Bone marrow (tissue), 2 donors: ENCODE measurements at places on chromosomes 6 and 20.

DNA sequence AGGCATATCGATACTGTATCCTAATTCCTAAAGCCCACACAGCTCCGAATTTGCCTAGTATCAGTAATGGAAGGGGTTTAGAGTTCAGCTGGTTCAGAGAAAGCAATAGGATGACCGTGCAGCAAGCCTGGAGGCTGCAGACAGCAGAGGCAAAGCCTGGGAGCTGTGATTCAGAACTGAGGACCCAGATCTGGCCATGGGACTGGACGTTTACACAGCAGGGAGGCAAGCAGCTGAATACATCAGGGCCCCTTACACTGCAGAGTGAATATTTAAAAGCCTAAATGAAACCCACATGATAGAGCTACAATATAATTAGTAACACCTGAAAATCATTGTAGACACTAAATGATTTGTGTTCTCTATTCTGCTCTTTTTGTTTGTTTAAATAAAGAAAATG lies 38.0 kb downstream of the ELOVL2 start:
- no peak for DNase-seq

GRCh38 chr20:48019496-48019895 lies 234.2 kb upstream of the SULF2 start:
- DNase-seq: no peak

- no peak for DNase-seq
Measured at GRCh38 chr6:114354482-114354881, 11.7 kb upstream of the HS3ST5 start.

- no peak for DNase-seq
Measured at GRCh38 chr6:121760745-121761144, 325.3 kb downstream of the GJA1 start.

GRCh38 chr6:144725736-144726522 lies 440.8 kb downstream of the UTRN start:
- no peak for DNase-seq

DNA sequence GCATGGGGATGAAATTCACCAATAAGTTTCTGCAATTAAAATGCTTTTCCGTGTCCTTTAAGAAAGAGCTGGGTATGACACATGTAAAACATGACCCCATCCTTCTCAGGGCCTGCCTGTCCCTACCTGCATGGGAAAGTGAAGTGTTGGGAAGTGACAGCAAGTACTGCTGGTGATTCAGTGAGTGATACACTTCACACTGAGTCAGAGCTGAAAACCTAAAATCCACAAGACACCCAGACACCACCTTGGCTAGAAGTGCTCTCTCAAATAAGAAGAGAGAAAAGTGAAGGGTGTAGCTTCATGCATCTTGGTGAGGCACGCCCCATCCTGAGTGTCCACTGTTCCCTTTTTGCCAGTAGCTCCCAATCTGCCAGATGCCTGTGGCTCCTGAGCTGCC lies 3.3 kb downstream of the RAB22A start:
- DNase-seq: no peak

GRCh38 chr20:39602649-39603048 lies 640.5 kb downstream of the DHX35 start:
- DNase-seq: no peak

DNA sequence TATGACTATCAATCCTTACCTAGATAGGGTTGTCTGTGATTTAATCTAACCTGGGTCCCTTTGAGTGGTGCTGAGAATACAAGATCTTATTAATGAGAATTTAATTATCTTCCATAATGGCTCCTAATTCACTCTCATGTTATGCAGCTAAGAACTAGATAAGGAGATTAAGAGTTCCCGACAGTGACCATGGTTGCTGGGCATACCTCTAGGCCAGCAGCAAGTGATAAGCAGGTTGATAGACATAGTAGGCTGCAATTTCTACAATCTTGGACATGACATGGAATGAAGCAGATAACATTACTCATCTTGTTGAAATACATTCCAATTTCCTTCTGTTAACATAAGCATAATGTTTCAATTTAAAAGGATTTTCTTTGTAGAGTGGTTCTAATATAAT lies 27.1 kb downstream of the SPACA1 start:
- DNase-seq: no peak

DNA sequence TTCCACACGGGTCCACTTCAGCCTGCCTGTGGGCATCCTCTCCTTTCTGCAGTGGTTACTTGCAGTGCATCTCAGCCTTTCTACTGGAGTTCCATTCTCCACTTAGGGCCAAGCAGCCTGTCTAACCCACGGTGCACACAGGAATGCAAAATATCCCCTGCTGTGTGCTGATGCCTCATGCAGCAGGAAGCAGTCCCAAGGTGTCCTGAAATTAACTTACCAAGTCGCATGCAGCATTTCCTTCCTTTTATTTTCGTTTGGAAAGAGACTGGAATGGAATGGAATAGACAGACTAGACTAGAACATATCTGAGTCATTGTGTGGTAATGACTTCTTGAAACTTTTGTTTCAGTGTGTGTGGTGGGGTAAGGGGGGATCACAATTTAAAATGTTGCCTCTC lies 25.9 kb upstream of the FOXQ1 start:
- DNase-seq: no peak

- no peak for DNase-seq
Measured at GRCh38 chr20:34915131-34915530, 38.7 kb downstream of the ACSS2 start.

GRCh38 chr20:9508240-9508661 lies 6.1 kb upstream of the LAMP5 start:
- DNase-seq: no peak

- no peak for DNase-seq
Measured at GRCh38 chr6:57195457-57195856, 23.3 kb downstream of the BAG2 start.

- DNase-seq: no peak
Measured at GRCh38 chr6:1055015-1055921, 256.6 kb upstream of the FOXQ1 start.

- DNase-seq: no peak
Measured at GRCh38 chr20:24235296-24236175, 233.9 kb upstream of the SYNDIG1 start.

DNA sequence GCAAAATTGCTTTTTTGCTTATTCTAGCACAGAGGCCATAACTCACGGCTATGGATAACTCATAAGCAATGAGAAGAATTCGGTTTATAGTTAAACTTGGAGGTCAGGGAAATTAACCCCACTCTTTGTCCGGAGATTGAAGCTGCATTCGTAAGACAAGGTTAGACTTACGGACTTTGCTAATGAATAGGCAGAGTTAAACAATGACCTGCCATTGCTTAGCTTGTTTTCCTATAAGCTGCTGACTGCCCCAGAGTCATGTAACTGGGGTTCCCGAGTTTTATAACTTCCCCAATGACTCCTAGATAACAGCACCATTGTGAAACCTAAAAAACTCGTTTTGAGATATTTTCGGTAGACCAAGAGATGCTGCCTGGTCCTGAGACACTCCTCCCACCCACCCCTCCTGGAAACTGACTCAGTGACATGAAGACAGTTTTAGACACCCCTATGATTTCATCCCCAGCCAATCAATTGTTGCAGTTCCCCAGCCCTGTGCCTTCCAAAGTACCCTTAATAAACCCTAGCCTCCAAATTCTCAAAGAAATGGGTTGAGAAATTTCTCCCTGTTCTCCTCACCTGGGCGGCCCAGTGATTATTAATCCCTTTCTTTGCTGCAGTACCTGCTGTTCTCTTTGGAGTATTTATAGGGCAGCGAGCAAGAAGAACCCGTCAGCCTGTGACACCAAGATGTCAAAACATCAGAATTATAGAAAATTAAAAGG lies 33.1 kb upstream of the MCUR1 start:
- DNase-seq: no peak

DNA sequence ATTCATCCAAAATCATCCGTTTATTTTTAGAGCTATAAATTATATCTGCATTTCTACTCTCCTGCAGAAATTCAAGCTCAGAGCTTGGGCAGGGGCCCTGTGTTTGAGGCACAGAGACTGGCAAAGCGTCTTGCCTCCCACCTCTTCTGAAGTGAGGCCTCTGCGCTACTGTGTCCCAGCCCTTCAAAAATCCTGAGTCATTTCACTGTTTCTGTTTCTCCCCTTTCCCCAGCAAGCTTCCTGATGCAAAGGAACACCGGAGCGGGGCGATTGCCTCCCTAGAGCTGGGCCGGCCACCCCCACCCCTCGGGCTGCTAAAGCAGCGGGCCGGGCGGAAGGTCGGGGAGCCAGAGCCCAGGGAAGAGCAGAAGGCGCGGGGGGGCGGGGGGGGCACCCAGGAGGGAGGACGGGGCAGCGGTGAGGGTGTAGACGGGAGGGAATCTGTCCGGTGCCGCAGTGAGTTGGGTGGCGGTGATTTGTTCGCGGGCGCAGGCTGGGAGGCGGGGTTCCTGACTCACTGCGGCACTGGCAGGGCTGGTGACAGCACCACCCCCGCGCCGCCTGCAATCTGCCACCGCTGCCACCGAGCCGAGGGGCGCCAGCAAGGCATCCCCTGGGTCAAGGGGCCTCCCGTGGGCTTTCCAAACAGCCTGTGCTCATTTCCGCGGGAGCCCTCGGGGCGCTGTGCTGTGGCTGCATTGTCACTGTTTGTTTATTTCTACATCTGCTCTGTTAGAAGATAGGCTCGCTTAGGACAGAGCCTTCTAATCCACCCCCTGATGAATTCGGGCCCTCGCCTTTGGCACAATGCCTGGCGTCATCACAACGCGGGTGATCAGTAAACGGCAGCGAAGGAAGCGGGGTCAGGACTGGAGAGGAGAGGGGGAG lies 46.5 kb upstream of the SNAP25 start:
- peak; percentile 5 for DNase-seq

DNA sequence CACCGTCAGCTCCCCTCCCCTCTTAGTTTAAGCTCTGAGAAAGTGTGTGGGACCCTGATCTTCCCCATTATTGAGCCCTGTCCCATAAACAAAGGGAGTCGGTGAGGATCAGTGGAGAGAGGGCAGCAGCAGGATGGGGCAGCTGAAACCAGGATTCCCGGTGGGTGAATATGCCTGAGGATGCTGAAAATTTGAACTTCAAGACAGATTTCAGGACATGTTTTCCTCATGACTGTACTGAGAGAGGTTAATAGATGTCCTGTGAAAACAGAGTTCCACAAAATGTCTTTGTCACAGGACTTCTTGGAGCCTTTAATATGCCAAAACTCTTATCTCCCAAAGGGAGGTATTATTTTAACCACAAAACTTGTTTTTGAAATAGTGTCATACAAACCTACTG lies 53.5 kb upstream of the SLC22A16 start:
- DNase-seq: no peak

DNA sequence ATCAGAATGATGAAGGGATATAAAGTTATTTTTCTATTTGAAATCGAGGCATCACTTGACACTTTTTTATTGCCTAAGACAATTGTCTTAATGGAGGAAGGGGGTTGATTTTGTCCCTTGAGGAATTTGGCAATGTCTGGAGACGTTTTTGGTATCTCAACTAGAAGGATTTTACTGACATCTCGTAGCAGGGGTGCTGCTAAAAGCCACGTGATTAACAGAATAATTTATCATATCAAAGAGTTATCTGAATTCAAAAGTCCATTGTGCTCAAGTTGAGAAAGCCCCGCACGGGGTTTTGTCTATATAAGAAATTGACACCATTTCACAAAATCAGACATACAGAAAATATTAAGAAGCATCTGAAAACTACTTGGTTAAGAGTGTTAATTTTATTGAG lies 1.5 kb upstream of the TAAR6 start:
- no peak for DNase-seq

DNA sequence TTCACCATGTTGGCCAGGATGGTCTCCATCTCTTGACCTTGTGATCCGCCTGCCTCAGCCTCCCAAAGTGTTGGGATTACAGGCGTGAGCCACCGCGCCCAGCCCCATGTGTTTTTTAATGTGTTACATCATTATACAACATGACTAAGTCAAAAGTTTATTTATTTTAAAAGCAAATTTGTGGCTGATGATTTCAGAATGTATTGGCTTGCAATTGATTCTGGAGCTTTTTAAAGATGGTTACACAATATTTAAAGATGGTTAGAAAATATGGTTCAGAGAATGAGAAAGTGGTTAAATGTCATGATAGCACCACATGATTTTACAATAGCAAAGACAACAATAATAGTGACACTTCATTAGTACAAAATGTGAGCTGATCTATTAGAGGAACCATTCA lies 80.5 kb downstream of the SASH1 start:
- no peak for DNase-seq

DNA sequence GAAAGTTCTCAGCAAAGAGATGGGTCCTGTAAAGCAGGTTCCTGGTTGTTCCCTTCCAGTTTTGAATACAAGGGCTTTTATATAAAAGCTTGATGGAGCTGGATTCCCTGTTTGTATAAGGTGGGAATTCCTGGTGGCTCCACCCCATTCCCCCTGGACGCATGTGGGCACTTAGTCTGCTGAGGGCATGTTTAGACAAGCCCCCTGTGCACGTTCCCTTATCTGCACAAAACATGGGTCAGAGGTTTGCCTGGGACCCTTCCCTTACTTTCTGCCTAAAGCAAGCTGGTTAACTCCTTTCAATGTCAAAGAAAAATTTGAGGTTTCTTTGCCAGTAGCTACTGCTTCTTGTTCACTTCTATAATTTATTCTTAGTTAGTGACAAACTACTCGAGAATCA lies 181.1 kb downstream of the BCKDHB start:
- DNase-seq: no peak

- no peak for DNase-seq
Measured at GRCh38 chr6:71034563-71035345, 77.9 kb upstream of the B3GAT2 start.

- DNase-seq: no peak
Measured at GRCh38 chr6:45001663-45002062, 326.5 kb upstream of the RUNX2 start.

GRCh38 chr6:38080889-38081288 lies 261.4 kb downstream of the ZFAND3 start:
- no peak for DNase-seq

GRCh38 chr20:5548902-5549599 lies 201.2 kb upstream of the SHLD1 start:
- DNase-seq: no peak

- no peak for DNase-seq
Measured at GRCh38 chr6:166514196-166514595, 72.3 kb downstream of the RAMACL start.

GRCh38 chr6:166297606-166298005 lies 10.6 kb downstream of the PRR18 start:
- no peak for DNase-seq

DNA sequence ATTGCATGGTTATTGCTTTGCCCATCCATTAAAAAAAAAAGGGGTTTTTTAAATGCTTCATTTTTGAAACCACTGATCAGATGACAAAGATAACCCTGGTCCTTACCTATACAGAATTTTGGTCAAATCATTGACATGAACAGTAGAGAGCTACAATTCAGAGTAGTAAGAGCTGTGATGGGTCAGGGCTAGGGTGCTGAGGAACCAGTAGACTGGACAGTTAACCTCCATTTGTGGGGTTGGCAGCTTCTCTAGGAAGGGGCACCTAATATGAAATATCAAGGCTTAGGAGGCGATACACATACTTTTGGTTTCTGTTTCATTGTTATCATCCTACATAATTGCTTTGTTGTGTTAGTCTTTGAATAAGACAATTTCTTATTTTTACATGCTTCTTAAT lies 55.1 kb downstream of the ORC3 start:
- DNase-seq: no peak

DNA sequence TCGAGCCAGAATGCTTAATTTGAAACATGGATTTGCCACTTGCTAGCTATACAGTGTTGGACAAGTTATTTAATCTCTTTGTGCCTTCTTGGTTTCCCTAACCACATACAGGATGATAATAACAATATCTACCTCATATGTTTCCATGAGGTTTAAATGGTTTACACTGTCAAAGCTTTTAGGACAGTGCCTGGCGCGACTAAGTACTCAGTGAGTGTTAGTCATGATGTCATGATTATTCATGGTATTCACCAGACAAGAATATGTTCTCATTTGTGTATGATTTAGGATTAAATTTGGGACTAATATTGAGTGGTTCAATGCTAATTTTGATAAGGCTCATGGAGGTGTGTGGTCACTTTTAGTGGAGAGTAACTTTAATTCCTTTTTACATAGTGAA lies 167.4 kb downstream of the EYA4 start:
- no peak for DNase-seq
